CD4-positive, alpha-beta T cell treated with Interleukin-17A for 1 hour (primary cell): ENCODE measurements at places on chromosomes 11 and 22.

DNA sequence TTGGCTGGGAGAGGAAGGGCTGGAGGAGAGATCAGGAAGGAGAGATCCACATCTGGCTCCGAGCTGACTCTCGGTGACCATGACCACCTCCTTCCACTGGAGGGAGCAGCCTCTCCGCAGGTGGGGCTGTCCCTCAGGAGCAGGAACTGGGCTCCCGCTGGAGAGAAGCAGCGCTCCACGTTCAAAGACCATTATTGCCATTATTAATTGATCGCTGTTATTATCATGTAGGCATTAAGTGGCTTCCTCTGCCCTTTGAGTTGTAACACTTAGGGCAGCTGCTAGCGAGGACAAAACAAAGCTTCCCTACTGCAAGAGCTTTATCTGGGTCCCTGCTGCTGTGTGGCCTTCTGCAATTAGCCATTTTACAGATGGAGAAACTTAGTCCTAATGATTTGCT is 251.9 kb downstream of the ST3GAL4 start:
- no peak for DNase-seq

DNA sequence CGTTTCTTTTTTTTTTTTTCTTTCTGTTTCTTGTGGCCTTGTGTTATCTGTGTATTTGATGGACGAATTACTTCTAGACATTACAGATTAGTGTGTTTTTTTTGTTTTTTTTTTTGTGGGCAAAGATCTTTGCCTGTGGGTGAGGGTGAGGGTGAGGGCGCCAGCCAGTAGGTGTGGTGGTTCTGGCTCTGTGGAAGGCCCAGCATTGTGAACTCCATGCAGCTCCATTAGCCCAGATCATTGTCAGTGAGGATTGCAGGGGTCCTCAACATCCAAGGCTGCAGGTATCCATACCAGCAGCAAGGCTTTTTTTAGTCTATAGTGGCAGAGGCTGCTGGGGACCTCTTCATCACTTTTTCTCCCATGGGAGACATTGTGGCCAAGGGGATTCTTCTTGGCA is 13.7 kb downstream of the BIRC2 start:
- DNase-seq: peak; percentile 39

GRCh38 chr22:17140826-17141766 is 18.0 kb downstream of the HDHD5 start:
- no peak for DNase-seq

DNA sequence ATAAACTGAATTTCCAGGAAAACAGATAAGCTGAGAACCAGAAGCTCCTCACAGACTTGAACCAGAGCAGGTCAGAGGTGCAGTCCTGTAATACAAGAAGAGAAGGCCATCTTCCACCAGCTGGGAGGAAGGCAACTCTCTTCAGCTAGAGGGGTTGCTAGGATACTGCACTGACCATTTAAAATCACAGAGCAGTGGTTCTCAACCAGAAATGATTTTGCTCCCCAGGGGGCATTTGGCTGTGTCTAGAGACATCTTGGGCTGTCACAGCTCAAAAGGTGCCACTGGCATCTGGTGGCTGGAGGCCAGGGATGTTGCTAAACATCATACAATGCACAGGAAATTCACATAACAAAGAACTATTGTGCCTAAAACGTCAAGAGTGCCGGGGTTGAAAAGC is 17.2 kb downstream of the OPCML start:
- no peak for DNase-seq

DNA sequence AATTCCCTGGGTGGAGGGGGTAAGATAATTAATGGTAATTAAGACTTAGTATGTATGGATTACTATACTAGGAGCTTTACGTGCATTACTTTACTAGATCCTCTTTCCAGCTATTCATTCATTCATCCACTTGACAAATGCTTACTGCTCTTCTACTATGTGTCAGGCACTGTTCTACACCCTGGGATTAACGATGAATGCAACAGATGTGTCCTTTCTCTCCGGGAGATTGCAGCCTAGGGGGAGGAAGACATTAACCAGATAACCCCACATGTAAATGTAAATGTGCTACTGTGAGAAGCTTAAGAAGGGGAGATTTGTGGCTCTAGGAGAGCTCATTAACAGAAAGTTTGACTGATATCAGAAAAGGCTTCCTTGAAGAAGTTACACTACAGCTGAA is 1.7 kb downstream of the ANKK1 start:
- no peak for DNase-seq

DNA sequence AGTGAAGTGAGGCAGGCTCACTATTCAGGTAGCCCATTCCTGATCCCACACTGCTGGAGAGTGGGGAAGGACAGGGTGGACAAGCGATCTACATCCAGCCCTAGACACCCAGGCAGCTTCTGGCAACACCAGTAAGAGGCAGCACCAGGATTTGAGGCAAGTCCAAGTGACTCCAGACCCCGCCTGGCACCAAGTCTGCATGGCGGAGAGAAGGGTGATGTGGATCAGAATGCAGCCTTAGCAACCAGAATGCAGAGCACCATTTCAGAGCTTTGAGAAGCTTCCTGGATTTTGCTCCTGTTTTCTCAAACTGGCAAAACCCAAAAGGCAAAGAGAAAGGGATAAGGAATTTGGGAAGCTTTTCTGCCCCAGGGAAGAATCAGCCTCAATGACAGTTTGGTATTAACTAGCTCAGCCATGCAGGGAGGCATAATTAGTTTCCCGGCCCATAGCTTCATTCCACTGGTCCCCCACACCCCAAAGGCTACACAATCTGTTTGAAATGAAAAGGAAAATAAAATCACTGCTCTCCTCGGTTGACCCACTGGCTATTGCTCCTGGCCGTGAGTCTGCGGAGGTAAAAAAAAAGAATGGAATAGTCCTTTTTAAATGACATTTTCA is 17.3 kb downstream of the GALNT18 start:
- DNase-seq: no peak
